ENCODE measurements at places on chromosomes 5 and 9. TPM values are rescaled to one million over a fixed set of nuclear protein-coding genes. Genes with fewer than 3 reads are reported as not detected.

GRCh38 chr5:138289296-138289695 lies 14.9 kb upstream of the GFRA3 start:
- DNase-seq: no peak

The SMARCA2 gene
- polyA plus RNA-seq: 142 TPM

The PCDHB10 gene
- 5.2 TPM for polyA plus RNA-seq

DNA sequence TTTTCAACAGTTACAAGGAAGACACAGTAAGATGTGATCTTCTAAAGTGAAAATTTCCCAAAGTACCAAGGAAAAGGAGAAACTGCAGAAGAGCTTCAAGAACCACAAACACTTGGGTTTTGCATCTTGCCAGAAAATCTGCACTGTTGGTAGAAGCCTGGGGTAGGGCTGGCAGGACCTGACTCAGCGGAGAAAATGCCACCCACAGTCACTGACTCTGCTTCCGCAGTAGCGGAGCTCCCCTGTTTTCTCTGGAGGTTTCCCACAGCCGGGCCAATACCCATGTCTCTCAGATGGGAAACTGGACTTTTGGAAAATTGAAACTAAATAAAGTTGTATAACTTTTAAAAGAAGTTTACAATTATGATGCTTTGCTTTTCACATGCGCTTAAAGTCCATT lies 104.2 kb downstream of the MEF2C start:
- no peak for DNase-seq

DNA sequence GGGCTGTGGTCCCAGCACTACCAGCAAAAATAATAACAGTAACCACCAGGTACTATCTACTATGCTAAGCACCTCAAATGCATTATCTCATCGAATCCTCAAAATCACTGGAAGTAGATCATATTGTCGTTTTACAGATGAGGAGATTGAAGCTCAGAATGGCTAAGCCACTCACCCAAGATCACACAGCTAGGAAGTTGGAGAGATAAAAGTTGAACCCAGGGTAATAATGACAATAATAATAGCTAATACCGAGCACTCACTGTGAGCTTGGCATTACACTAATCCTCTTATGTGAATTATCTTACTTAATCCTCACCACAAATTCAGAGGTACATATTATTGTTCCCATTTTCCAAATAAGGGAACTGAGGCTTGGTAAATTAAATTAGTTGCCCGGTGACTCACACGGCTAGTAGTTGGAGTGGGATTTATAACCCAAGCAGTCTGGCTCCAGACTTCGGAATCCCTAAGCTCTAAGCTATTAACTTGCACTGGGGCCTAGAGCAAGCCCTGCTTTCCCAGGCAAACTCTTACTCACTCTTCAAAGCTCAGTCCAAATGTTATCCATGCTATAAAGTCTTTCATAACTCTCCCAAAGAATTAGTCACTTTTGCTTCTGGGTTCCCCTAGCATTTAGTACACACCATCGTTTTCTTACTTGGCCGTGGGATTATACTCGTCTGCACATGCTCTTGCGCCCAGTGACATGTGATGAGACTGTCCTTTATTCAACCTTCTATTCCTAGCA lies 3.8 kb downstream of the ARSI start:
- DNase-seq: no peak

The SLIT3 gene
- 75.7 TPM for polyA plus RNA-seq

The IFNA2 gene
- polyA plus RNA-seq: not detected

GRCh38 chr9:23693374-23693773 lies 132.7 kb downstream of the ELAVL2 start:
- DNase-seq: no peak

- DNase-seq: no peak
Measured at GRCh38 chr5:57719216-57719615, 236.6 kb upstream of the ACTBL2 start.

The ADAMTS19 gene
- 19.9 TPM for polyA plus RNA-seq

The FREM1 gene
- 36.0 TPM for polyA plus RNA-seq

- DNase-seq: no peak
Measured at GRCh38 chr5:73170522-73170921, 2.5 kb upstream of the TMEM174 start.

GRCh38 chr5:116663081-116663480 lies 88.5 kb upstream of the SEMA6A start:
- no peak for DNase-seq

DNA sequence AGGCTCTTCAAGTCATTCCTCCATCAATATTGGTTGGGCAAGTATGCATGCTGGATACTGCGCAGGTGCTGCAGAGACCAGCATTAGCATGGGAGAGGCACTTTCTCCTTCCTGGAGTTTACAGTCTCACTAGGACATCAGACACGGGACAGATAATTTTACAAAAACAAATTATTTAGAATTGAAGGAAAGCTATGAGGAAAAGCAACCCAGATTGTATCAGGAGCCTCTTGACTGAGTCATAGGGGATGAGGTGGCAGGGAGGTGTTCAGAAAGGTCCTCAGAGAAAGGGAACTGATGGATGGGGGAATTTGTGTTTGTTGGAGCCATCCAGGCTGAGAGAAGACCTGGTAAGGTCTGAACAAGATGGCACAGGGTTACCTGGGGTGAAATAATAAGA lies 24.5 kb upstream of the RAB14 start:
- DNase-seq: no peak
